ENCODE measurements at places on chromosomes 3 and 15. TPM values are rescaled to one million over a fixed set of nuclear protein-coding genes. Genes with fewer than 3 reads are reported as not detected.

PAQR9 gene
- polyA plus RNA-seq: 0.24 TPM

NPAP1 gene
- 0.40 TPM for polyA plus RNA-seq

DGKG gene
- not detected for polyA plus RNA-seq

MST1 gene
- polyA plus RNA-seq: 62.5 TPM

SERINC4 gene
- polyA plus RNA-seq: 0.38 TPM

GOLGA6L7 gene
- not detected for polyA plus RNA-seq

KLF15 gene
- polyA plus RNA-seq: 0.46 TPM

ITIH4 gene
- polyA plus RNA-seq: 29.5 TPM

GOLGA8R gene
- not detected for polyA plus RNA-seq

XYLB gene
- polyA plus RNA-seq: 0.50 TPM

EXOSC7 gene
- 87.5 TPM for polyA plus RNA-seq

ATP2B2 gene
- 8.3 TPM for polyA plus RNA-seq

BFSP2 gene
- polyA plus RNA-seq: not detected

PGBD4 gene
- polyA plus RNA-seq: 2.4 TPM

VIPR1 gene
- 5.0 TPM for polyA plus RNA-seq

BAHD1 gene
- 22.8 TPM for polyA plus RNA-seq

NGLY1 gene
- 22.0 TPM for polyA plus RNA-seq

PTPRG gene
- 31.3 TPM for polyA plus RNA-seq

NOP10 gene
- 263 TPM for polyA plus RNA-seq

FNDC3B gene
- 4.2 TPM for polyA plus RNA-seq

TERB2 gene
- polyA plus RNA-seq: not detected

SATB1 gene
- 16.9 TPM for polyA plus RNA-seq

POMGNT2 gene
- 25.7 TPM for polyA plus RNA-seq

SLC15A2 gene
- 1.6 TPM for polyA plus RNA-seq

POU1F1 gene
- polyA plus RNA-seq: not detected

NDN gene
- polyA plus RNA-seq: 582 TPM

MORC1 gene
- not detected for polyA plus RNA-seq

NIPA2 gene
- 51.3 TPM for polyA plus RNA-seq

LXN gene
- not detected for polyA plus RNA-seq

SUSD5 gene
- 0.74 TPM for polyA plus RNA-seq

DUOX1 gene
- polyA plus RNA-seq: not detected

ACKR4 gene
- not detected for polyA plus RNA-seq

LCTL gene
- not detected for polyA plus RNA-seq

CACNA2D3 gene
- polyA plus RNA-seq: 26.2 TPM

OR5K2 gene
- polyA plus RNA-seq: not detected

IL17RB gene
- polyA plus RNA-seq: 2.2 TPM

SEMA5B gene
- polyA plus RNA-seq: 3.8 TPM

PRR20G gene
- not detected for polyA plus RNA-seq

SLC2A2 gene
- not detected for polyA plus RNA-seq

NOX5 gene
- polyA plus RNA-seq: not detected

A4GNT gene
- not detected for polyA plus RNA-seq

NR2E3 gene
- not detected for polyA plus RNA-seq

CEP97 gene
- 52.9 TPM for polyA plus RNA-seq

SPINK8 gene
- polyA plus RNA-seq: not detected

CHL1 gene
- 199 TPM for polyA plus RNA-seq

C3orf22 gene
- polyA plus RNA-seq: not detected

AHSG gene
- polyA plus RNA-seq: 1.1 TPM

ANKUB1 gene
- not detected for polyA plus RNA-seq

LRTM1 gene
- polyA plus RNA-seq: not detected

PRSS50 gene
- polyA plus RNA-seq: not detected

SCN11A gene
- 2.8 TPM for polyA plus RNA-seq

MESP2 gene
- polyA plus RNA-seq: not detected
